Activated T-helper 1 cell treated with Interleukin-2 at 50 U/mL for 16 hours (primary cell): ENCODE measurements at places on chromosomes 1 and 21.

- DNase-seq, result no peak
These were observed 23.9 kb upstream of the SLAMF6 start for GRCh38 chr1:160546942-160547341.

DNA sequence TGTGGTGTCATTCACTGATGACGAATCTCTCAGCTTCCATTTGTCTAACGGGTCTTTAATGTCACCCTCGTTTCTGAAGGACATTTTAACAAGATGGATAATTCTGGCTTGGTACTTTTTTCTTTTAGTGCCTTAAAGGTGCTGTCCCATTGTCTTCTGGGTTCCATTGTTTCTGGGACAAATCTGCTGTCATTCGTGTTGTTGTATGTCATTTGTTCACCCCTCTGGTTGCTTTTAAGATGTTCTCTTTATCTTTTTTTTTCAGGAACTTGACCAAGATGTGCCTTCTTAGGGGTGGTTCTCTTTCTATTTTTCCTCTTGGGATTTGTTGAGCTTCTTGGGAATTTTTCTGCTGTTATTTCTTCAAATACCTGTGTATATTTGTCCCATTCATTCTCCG is 14.0 kb upstream of the MMEL1 start:
- DNase-seq, result no peak

- no peak for DNase-seq
These were observed 111.1 kb downstream of the TLR5 start for GRCh38 chr1:223031733-223032601.

GRCh38 chr1:214019499-214019898 is 31.7 kb downstream of the PROX1 start:
- DNase-seq, result no peak
